Psoas muscle (tissue), 8 donors: ENCODE measurements at places on chromosomes 7 and 10. TPM values are rescaled to one million over a fixed set of nuclear protein-coding genes. Genes with fewer than 3 reads are reported as not detected.

The TMEM270 gene
- not detected for polyA plus RNA-seq

The XRCC2 gene
- 0.55 TPM for polyA plus RNA-seq

The GRM3 gene
- 0.03 TPM for polyA plus RNA-seq

The IGFBP3 gene
- polyA plus RNA-seq = 114 TPM

The SVIL gene
- 70.6 TPM for polyA plus RNA-seq
